ENCODE measurements at places on chromosomes 11 and 22.
A peak's percentile ranks its signal among the peaks of the same experiment; 100 is the strongest.

GRCh38 chr22:40451210-40451609 is 80.8 kb downstream of the SGSM3 start:
- DNase-seq: no peak

- no peak for DNase-seq
These were observed 122.3 kb upstream of the SNX19 start for GRCh38 chr11:131038597-131038996.

GRCh38 chr11:133982876-133983275 is 26.1 kb upstream of the IGSF9B start:
- no peak for DNase-seq

DNA sequence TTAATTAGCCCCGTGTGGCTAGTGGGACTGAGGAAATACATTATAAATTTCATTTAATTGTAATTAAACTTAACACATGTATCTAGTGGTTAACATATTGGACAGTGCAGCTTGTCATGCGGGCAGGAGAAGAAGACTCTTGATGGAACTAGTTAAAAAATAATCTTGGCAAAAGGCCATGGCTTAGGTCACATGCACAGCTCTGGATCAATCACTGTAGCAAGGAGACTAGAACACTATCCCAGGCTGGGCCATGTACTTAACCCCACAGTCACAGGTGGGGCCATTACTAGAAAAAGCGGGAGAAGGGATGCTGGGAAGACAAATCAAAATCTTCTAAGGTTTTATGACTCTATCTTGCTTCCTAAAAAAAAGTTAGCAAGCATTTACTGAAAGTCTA is 8.7 kb upstream of the HEPACAM start:
- no peak for DNase-seq

DNA sequence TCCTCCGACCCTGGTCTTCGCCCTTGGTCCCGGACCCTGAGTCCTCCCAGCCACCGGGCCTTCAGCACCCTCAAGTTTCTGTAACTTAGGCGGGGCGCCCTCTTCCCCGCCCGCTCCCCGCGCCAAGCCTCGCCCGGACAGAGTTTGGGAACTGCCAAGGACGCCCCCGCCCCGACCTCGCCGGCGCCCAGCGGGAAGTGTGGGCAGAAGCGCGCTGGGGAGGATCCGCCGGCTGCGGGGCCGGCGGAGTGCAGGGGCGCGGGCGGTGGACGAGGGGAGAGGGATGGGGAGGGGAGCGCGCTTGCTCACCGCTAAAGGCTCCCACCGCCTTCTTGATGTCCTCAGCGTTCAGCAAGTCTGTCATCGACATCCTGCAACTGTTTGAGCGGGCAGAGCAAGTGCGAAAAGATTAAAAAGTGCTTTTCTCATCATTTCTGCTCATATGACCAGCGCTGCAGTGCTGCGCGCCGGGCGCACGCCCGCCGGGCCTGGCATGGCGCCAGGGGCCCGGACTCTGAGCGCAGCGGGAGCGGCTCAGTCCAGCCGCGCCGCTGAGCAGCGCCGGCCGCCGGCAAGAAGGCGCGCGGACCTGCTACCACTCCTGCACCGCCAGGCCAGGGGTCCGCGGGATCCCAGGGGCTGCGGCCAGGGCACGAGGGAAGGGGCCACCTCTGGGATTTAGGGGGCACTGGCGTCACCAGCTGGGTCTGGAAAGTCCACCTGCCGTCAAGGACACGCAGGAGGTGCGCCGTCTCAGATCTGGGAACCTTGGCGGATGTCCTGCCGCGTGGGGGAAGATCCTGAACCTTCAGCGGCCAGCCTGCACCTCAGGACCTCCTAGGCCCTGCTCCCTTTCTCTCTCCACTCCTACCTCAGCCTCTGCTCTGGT is at the start of gene PVALB:
PVALB (minus strand) TSS at position 400 of the 889 bp plus-strand sequence; CDS start at position 370, 30 bp downstream.
- no peak for DNase-seq

DNA sequence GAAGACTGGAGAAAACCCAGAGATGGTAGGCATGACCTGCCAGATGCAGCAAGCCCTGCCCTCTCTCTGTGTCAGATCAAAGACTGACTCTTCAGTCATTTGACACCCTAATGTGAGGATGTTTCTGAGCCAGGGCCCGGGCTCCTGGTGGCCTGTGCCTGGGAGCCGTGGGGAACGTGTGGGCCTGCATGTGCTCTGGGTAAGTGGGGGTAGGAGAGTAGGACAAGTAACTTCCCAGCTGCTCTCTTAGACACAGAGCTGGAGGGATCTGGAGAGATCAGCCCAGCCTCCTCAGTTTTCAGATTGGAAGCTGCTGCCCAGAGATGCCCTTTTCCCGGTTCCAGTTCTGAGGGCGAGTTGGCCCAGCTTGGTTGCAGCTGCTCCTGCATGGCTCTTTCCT is 110.8 kb downstream of the TEAD1 start:
- DNase-seq: no peak

GRCh38 chr22:45731041-45731797 is 59.6 kb downstream of the ATXN10 start:
- DNase-seq: no peak

GRCh38 chr11:76579056-76579751 is 91.3 kb downstream of the LRRC32 start:
- DNase-seq: no peak

DNA sequence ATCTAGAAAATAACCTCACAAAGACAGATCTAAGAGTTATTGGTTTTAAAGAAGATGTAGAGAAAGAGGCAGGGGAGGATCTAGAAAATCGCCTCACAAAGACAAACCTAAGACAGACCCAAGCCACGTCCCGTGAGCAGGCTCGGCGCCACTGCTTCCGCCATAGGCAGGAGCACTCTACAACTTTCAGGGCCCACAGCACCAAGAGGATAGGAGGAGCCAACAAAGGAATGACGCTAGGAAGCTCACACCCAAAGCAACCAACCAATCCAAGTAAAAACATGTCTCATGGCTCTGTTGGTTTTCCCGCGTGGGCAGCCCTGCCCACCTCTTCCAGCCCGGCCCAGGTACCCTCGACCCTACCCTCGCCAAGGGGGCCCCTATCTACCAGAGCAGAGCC is 4167.4 kb upstream of the OR11H1 start:
- no peak for DNase-seq

- DNase-seq: no peak
These were observed 37.5 kb downstream of the MACROD1 start for GRCh38 chr11:64128255-64129006.

DNA sequence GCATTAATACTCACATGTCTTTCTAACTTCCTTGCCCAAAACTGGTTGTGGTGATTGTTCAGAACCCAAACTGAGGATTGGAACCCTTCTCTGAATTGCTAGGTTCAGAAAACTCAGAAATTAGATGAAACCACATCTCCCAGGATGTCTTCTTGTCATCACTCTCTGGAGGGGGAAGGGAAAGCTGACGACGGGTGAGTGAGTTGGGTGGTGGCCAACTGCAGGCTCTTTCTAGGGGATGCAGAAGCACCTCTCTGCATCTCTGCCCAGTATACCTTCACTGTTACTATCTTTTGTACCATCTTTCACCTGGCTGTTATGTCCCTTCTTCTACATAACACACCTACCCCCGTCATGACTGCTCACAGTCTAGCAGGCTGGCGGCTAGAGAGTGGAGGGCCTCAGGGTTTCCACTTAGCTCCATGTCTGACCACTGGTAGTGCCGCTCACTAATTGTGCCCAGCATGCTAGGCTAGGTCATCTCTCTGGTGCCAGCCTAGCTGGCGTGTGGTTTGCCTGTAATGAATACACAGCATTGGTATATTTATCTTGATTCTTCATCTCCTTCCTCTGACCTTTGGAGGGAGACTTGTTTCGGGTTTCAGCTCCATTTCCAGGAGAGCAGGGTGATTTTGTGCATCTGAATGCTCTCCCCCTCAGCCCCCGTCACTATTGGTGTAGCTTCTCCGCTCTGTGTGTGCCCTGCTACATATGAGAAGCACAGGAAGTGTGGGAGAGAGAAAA is 7.3 kb downstream of the GRAMD1B start:
- DNase-seq: no peak

GRCh38 chr11:75487365-75487764 is 38.4 kb downstream of the GDPD5 start:
- DNase-seq: no peak

DNA sequence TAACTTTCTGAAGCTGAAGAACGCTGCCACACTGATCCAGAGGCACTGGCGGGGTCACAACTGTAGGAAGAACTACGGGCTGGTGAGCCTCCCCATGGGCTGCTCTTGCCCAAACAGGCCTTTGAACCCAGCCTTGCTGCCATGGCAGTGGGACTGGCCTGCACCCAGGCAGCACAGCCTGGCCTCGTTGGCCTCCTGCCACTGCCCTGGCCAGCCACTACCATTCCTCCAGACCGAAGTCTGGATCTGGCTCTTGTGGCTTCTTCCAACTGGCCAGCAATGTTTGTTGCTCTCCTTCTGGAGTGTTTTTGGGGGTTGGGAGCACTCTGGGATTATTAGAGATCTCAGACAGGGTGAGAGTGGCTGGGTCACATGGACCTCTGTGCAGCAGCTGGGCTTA is 51.0 kb downstream of the MYO7A start:
- no peak for DNase-seq

- no peak for DNase-seq
These were observed 849 bp upstream of the APOBEC3B start for GRCh38 chr22:38981005-38981991.

GRCh38 chr11:120219232-120219937 is 8.6 kb downstream of the OAF start:
- no peak for DNase-seq

GRCh38 chr11:1779034-1779805 is 15.5 kb upstream of the CTSD start:
- no peak for DNase-seq

GRCh38 chr11:76588455-76589325 is 81.9 kb downstream of the LRRC32 start:
- DNase-seq: no peak

DNA sequence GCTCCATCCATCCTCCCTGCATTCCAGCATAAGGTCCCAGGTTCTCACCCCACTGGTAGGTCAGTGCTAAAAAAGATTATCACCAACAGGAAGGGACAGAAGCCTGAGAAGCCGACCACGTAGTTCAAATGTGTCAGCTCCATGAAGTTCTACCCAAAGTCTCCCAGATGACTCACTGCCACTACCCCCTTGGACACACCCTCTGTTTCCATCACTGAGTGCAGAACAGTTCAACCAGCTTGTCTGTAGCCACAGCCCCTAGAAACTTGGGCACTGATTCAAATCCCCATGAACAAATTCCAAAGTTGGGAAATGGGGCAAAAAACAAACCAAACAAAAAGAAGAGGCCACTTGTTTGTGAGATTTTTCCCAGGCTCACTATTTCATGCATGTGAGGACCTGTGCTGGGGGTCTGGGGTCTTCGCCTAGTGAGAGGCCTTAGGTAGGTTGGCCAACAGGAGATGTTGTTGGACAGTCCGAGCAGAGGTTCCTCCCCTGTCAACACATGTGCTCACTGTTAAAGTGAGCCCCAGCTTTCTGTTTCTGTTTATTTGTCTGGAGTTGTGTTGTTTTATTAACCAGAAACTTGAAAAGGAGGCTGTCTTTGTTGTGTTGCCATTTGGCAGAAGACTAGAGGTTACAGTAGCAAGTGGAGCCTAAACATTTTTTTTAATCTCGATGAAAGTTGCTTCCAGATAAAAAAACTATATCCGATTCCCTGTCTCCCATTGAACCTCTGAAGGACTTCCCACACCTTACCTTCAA is 24.2 kb upstream of the FLI1 start:
- DNase-seq: no peak

- no peak for DNase-seq
These were observed 13.4 kb upstream of the MUC5B start for GRCh38 chr11:1209371-1210057.

GRCh38 chr22:35617137-35617755 is at the start of gene MB:
Gene MB (minus strand): TSS chr22:35617329. CDS start chr22:35617257, 72 bp downstream.
- no peak for DNase-seq

DNA sequence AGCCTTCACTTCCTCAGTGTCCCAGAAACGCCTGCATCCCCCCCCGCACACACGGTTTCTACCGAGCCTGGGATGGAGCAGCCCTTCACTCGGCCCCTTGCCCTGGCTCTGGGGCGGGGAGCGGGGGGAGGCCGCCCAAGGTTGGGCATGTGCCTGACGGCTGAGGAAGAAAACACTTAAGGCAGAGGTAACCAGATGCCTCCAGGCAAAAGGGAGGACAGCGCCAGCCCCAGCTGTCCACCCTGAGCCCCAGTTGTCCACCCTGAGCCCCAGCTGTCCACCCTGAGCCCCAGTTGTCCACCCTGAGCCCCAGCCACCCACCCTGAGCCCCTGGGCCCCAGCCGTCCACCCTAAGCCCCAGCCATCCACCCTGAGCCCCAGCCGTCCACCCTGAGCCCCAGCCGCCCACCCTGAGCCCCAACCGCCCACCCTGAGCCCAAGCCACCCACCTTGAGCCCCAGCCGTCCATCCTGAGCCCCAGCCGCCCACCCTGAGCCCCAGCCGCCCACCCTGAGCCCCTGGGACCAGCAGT is 3.8 kb upstream of the TTLL8 start:
- DNase-seq: no peak

DNA sequence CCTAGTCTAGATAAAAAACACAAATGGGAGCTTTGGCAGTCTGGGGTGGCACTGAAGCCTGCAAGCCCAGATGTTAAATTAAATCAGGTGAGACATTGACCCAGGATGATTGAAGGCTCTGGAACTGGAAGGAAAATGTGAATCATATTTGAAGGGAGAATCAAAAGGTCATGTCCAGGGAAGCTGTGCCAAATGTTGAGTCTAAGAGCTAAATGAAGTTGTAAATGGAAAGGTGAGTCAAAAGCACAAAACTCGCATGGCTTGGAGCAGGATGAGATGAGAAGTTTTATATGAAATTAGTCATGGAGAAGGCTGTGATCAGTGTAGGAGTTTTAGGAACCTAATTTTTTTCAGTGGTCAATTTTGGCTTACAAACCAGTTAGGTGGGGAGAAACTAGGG is 301.1 kb downstream of the BLID start:
- no peak for DNase-seq

DNA sequence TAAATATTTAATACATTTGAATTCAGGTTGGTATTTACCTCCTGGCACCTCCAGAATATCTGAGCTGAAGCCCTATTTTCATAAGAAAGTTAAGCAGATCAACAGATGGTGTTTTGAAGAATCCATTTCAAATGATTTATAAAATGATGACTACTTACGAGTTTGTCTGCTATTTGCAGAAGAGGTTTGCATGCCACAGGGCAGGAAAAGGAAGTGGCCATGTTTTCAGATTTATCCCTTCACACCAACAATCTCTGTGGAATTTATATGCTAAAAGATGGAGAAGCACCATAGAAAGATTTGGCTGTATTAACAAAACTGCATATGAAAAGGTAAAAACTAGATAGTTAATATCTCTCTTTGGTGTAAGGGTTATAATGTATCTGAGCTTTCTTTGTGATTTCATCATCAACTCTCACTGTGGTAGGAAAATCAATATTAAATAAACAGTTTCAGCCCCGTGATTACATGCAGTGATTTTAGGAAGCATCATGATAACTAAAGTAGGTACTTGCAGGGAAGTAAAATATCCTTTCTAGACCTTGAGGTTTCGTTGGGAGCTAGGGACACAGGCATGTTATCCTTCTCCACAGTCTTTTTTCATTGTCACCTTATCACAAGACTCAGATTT is 2.6 kb downstream of the BMAL1 start:
- DNase-seq: no peak

GRCh38 chr22:45268167-45268957 is 16.4 kb upstream of the UPK3A start:
- DNase-seq: peak; percentile 17
